ENCODE measurements at places on chromosomes 7 and 10.

- no peak for DNase-seq
Measured at GRCh38 chr7:158022601-158023000, 565.0 kb downstream of the PTPRN2 start.

- no peak for DNase-seq
Measured at GRCh38 chr7:159030490-159031134, 114.1 kb downstream of the VIPR2 start.

- DNase-seq: no peak
Measured at GRCh38 chr10:8396675-8397074, 342.2 kb downstream of the GATA3 start.

DNA sequence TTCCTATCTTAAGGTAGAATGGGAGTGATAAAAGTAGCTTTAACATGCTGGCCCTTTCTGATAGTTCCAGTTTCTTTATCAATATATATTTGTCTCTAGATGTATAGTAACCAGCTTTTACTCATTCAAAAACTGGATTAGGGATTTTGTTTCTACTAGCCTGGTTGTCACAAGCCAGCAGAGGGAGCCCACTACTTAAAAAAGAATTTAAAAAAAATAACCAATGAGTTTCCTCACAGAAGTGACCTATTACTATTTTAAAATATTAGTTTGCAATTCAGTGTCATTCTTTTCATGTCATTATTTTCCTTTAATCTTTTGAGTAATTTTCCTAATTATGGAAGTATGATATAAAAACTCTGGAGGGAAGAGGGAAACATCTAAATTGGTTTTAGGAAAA is 142.1 kb downstream of the PHTF2 start:
- DNase-seq: peak; percentile 53

DNA sequence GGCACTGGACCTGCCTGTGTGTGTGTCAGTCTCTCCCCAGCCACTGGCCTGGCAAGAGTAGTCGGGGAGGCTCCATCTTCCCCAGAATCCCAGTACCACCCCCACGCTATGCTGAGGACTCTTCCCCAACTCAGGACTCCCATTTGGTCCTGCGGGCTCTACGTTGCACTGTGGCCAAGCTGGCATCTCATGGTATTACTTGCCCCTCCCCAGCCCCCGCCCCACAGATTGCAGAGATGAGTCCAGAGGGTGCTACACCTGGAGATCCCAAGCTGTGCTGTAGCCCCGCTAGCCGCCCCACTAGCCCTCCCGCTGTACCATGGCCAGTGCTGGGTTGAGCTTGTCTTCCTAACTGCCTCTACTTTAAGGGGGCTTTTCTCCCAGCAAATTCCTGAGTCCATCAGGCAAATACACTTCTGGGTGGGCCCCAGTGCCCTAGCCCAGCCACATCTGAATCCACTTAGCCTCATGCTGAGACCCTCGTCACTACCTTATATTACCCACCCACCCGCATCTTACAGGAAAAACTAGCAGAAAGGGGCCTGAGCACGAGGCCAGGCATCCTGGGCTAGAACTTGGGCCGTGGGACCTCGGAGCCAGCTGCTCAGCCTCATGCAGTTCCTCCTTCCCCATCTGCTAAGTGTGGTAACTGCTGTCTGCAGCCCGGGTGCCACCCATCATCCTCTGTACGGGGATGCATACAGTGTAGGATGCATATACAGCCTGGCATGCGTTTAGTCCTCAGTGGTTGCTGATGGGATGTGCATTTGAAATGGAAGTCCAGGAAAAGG is 65.8 kb upstream of the CACUL1 start:
- no peak for DNase-seq

- no peak for DNase-seq
Measured at GRCh38 chr10:118903691-118904090, 125.8 kb upstream of the NANOS1 start.

GRCh38 chr10:95655571-95656290 is 780 bp downstream of the ALDH18A1 start:
- peak; percentile 23 for DNase-seq

DNA sequence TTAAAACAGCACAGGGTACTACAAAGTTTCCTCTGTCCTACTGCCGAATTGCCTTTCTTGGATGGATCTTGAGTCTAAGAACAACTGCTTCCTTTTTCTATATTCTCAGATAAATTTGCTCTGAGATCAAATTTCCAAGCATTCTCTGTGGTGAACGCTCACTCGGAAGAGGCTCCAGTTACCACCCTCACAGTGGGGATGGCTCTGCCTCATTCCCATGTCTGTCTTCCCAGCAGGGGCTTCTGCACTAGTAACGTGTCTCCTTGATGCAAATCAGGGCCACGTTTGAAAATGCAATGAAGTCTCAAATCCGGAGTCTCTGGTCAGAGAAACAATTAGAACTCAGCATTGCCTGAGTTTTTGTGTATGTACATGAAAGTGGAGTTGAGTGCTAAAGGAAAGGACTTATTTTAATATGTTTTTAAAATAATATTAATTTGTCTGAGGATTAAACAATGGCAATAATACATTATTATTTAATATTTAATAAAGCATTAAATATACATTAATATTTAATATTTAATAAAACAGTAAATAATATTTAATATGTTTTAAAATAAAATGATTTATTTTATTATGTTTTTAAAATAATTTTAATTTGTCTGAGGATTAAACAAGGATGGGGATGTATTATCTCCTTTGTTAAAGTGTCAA is 61.8 kb downstream of the INHBA start:
- no peak for DNase-seq

- no peak for DNase-seq
Measured at GRCh38 chr7:66597461-66597860, 31.2 kb upstream of the KCTD7 start.

- DNase-seq: no peak
Measured at GRCh38 chr7:113282875-113283274, 164.5 kb upstream of the SMIM30 start.

GRCh38 chr10:34858003-34858402 is 42.9 kb upstream of the PARD3 start:
- no peak for DNase-seq

GRCh38 chr10:36042135-36042534 is 400.0 kb upstream of the FZD8 start:
- no peak for DNase-seq

DNA sequence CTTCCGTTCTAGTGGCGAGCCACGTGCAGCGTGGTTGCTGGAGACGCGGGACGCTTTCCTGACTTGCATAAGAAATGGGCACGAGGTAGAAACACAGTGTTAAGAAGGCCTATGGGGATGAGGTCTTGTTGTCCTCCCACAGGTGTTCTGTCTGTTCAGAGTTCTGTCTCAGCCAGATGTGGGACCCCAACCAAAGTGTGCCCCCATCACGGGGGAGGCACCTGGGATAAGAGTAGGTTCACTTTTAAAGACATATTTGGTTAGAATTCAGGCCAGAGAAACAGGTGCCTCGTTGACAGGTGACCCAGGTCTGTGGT is 56.0 kb upstream of the PITRM1 start:
- DNase-seq: no peak

DNA sequence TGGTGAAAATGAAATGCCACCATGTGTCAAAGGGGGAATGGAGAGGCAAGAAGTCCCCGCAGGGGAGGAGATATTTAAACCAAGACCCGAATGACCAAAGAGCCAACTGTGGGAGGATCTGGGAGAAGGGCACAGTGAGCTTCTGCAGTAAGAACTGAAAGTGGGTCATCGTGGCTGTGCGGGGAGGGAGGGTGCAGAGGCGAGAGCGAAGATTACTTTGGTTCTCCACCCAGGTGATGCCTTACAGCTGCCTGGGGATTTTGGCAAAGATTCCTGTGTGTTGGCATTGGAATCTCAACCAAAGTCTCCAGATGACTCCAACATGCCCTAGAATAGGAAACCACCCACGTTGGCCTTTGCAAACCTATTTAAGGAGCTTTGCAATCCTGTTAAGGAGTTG is 44.2 kb upstream of the ADAM12 start:
- no peak for DNase-seq

DNA sequence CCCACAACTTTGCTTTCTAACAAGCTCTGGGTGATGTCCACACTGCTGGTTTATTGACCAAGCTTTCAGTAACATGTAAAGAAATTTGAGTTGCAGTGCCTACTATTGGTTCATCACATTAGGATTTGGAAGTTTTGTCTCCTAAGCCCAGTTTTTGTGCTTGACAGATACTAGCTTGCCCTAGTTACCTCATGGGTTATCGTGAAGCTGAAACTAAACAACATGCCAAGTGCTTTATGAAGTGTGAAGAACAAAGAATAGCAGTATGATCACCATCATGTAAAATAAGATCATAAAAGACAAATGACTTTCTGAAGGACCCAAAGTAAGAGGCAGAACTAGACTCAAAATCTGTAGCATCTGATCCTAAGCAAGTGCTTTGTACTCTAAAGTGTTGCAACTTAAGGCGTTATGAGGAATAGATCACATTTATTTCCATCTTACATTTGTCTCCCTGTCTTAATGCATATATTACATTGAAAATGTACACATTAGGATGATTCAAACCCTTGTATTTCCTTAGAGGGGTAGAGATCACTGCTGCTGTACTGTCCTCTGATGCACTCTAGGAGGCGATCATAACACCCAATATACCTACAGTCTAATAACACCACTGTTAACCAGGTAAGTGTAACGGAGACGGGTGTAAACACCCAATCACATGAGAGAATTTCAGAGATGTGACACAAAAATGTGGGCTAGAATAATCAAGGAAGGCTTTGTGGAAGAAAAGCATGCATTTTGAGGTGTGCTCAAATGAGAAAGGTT is 71.3 kb downstream of the NRCAM start:
- no peak for DNase-seq

- no peak for DNase-seq
Measured at GRCh38 chr10:133281084-133281483, 4.4 kb upstream of the ADAM8 start.

DNA sequence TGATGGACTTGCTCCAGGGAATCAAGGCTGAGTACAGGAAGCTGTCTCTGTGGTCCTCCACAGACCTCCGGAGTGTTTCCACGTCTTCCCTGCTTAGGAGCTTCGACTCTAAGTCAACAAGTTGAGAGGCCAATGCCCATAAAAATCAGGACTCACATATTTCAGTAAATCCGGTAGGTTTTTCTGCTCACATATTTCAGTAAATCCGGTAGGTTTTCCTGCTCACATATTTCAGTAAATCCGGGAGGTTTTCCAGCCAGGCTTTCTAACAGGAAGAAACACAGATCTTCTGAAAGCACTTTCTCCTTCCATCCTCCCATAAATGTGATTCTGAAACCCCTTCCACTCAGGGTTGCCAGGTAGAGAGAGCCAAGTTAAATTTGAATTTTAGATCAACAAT is 340.1 kb upstream of the SHH start:
- DNase-seq: no peak

DNA sequence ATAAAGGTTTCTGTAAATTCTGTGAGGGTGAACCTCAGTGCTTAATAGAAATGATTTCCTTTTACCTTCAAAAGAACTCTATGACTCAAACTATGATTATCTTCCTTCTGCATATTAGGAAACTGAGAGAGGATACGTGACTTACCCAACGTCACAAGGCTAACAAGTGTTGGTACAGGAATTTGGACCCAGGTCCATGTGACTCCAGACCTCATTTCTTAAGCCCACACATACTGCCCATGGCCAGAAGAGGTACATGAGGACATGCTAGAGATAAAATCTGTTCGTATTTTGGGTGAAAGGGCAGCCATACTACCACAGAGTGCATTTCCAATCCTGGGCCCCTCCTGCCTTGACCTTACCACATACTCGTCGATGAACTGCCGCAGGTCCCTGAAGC is 61.5 kb upstream of the TM9SF3 start:
- DNase-seq: no peak

- no peak for DNase-seq
Measured at GRCh38 chr7:23205909-23206767, 24.3 kb downstream of the NUP42 start.

DNA sequence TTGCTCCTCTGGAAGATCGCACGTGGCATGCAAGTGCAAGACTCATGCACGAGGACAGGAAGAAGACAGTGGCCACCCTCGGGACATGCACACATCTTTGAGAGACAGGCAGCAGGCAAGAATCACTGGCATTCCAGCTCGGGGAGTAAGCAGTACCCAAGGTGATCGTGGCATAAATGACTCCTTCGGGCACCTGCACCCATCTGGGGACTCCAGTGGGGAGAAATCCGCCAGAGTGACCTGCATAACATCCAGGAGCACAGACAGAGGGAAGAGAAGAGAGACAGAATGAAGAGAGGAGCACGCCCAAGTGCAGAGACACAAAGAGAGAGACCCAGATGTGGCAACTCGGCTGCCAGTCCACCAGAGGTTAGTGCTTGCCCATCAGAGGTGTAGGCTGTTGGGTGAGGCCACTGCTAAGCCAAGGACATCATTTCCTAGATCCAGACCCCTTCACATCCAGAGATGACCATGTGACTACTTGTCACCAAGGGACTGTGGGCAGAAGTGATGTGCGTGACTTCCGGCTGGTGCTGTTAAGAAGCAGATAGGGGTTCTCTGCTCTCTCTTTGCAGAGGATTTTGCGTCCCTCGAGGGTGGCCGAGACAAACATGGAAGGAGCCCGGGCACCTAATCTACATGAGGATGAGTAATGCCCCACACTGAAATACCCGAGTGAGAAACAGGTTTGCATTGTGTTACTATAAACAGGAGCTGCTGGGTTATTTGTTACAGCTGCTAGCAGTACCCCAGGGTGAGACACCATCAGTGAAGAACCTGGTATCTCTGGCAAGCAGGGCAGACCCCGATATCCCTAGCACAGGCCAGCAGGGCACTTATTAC is 80.6 kb downstream of the VWA2 start:
- DNase-seq: no peak

GRCh38 chr7:47508389-47509380 is 73.2 kb downstream of the TNS3 start:
- no peak for DNase-seq

- DNase-seq: peak; percentile 39
Measured at GRCh38 chr10:67837541-67838314, at the start of gene DNAJC12. TSS of gene DNAJC12 (minus strand) at chr10:67838188. CDS start at chr10:67838011, 177 bp downstream.

GRCh38 chr10:76309741-76310587 is 878.5 kb downstream of the LRMDA start:
- peak; percentile 27 for DNase-seq

- no peak for DNase-seq
Measured at GRCh38 chr7:157019718-157020451, 9.4 kb upstream of the MNX1 start.

- no peak for DNase-seq
Measured at GRCh38 chr7:77181015-77181595, 18.5 kb downstream of the FGL2 start.

- peak; percentile 47 for DNase-seq
Measured at GRCh38 chr10:23439452-23439960, 631 bp downstream of the OTUD1 start.

DNA sequence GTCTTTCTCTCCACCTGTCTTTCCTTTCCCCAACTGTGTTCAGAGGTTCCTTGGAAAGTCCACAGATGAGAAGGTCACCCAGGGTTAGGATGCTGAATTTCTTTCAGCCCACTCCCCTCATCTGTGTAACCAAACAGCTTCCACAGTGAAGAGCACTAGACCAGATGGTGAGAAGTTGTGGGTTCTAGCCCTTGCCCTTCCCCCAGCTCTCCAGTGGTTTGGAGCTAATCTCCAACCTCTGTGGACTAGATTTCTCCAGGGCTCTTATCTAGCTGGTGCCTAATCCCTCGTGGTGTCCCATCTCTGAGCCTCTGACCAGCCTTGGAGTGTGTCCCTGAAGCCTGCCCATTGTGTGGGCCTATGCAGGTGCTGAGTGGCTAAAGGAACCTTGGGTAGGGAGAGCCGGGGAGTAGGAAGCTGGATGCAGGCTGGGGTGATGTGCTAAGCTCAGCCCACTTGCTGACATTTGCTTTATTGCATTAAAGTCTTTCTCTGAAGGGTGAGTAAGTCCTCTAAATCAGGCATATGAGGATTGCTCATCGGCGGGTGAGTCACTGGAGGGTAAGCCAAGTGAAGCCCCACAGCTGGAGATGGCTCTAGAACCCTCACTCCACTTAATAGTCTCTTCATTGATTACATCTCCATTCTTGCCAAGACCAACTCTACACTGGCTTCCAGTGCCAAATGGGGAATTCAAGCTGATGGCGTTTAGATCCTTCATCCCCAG is 14.9 kb downstream of the DUSP5 start:
- DNase-seq: peak; percentile 86

Measured in AG20443 (cell line).